Activated CD4-positive, alpha-beta T cell treated with anti-CD3 and anti-CD28 coated beads for 36 hours (primary cell): ENCODE measurements at places on chromosomes 2 and 18. TPM values are rescaled to one million over a fixed set of nuclear protein-coding genes. Genes with fewer than 3 reads are reported as not detected.

Gene SCTR
- total RNA-seq, result not detected

Gene CGREF1
- total RNA-seq, result 6.4 TPM

Gene TPO
- not detected for total RNA-seq

Gene METTL8
- total RNA-seq, result 39.5 TPM

Gene PLEKHH2
- total RNA-seq, result 2.2 TPM

Gene CDKL4
- 0.16 TPM for total RNA-seq

Gene IKZF2
- 8.3 TPM for total RNA-seq

Gene DPP4
- 22.4 TPM for total RNA-seq

Gene SERPINB7
- total RNA-seq, result not detected

Gene RFX8
- 0.90 TPM for total RNA-seq

Gene TTN
- total RNA-seq, result 1.6 TPM

Gene UGT1A8
- total RNA-seq, result not detected

Gene STON1
- 0.97 TPM for total RNA-seq

Gene C2orf76
- total RNA-seq, result 9.9 TPM

Gene RAX
- total RNA-seq, result not detected

Gene GALR1
- total RNA-seq, result not detected

Gene PER2
- 13.5 TPM for total RNA-seq

Gene PSMG2
- 118 TPM for total RNA-seq
